ENCODE measurements at places on chromosomes 13 and 19. TPM values are rescaled to one million over a fixed set of nuclear protein-coding genes. Genes with fewer than 3 reads are reported as not detected.
A peak's percentile ranks its signal among the peaks of the same experiment; 100 is the strongest.

ONECUT3 gene
- not detected for polyA plus RNA-seq

SLC1A6 gene
- 10.1 TPM for polyA plus RNA-seq

CEACAM3 gene
- not detected for polyA plus RNA-seq

OR4F17 gene
- not detected for polyA plus RNA-seq

IGFLR1 gene
- 17.8 TPM for polyA plus RNA-seq

PNMA8B gene
- polyA plus RNA-seq: 0.80 TPM

RASGRP4 gene
- polyA plus RNA-seq: 1.5 TPM

DNA sequence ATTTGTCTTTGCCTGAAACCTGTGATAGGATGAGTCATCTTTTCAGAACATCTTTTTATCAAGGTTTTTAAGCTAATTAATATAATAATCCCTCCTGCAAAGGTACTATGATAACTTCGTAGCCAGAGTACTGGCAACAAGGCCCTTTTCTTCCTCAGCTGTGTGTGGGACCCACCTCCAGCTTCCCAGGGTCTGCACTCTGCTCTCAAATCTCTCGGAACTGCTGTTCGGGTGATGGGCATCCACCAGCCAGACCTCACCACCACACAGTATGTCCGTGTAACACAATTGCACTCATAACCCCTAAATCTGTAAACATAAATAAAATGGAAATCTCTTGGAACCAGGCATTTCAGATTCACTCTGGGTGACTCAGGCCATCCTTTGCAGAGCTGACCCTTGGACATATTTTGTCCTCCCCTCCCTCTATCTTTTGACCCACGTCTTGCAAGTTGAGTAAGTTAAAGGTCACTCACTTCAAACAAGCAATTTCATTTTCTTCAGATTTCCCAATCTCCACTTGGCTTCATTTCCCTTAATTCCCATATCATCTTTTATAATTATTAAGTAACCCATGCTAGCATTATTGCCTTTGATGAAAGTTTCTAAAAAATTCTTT, 29.5 kb downstream of the COL4A1 start:
- no peaks in the 10 kb centered on the region for H3K36me3 ChIP-seq
- H3K27ac ChIP-seq: no peak overlapping the region
- no peaks in the 10 kb centered on the region for H3K4me1 ChIP-seq

DNA sequence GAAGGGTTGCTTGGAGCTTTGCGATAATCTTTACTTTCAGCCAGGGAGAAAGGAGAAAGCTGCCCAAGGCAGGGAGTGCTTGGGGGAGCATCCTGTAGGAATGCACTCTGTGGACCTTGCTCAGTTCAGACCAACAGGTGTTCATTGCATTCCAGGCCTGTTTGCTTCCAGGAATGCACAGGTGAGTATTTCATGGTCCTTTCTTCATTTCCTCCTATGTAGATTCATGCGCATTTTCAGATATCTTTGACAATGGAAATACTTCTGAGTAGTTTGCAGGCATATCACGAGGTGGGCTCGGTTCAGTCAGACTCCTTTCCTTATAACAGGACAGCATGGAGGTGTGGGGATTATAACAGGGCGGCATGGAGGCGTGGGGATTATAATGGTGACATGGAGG, 254.8 kb downstream of the FGF9 start:
- H3K4me3 ChIP-seq: no peak overlapping the region
- DNase-seq: peak; percentile 83
- no peaks in the 10 kb centered on the region for H3K36me3 ChIP-seq

DNA sequence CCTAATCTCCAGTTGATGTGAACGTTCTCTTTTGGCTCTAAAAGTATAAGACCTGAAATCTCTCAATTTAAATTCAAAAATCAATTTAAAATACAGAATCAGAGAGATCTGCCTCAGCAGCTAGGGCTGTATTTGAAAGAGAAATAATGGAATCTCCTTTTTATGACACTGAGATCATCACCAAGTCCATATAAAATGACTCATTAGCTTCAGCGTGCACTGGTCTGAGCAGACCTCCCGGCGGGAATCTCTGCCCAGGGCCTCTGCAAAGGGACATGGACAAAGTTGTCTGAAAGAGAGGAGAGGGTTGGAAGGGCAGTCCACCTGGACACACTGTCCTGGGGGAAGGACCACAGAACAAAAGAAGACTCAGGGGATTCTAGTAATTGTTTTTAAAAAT, 855.6 kb downstream of the EFNB2 start:
- DNase-seq: no peak
- H3K27me3 ChIP-seq: no peaks in the 10 kb centered on the region
- H3K27ac ChIP-seq: no peak overlapping the region
- no peak overlapping the region for H3K4me3 ChIP-seq

DNA sequence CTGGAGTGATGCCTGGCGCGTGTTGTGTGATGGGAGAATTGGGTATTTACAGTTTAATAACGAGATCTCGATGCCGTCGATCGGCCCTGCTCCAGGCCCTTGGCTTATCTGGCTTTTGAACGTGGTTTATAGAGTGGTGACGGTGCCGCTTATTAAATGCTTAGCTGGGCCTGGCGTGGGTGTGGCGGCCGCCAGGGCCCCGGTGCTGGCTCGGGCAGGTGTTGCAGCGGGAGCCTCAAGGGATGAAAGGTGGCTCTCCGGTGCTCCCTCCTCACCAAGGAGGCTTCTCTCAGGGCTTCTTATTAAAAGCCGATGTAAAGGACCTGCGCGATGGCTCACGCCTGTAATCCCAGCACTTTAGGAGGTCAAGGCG, 173.8 kb downstream of the KDM4B start:
- H3K4me1 ChIP-seq: no peaks in the 10 kb centered on the region
- H3K4me3 ChIP-seq: no peak overlapping the region
- peaks cover 3% of the 10 kb centered on the region for H3K36me3 ChIP-seq
- H3K27ac ChIP-seq: no peak overlapping the region

DNA sequence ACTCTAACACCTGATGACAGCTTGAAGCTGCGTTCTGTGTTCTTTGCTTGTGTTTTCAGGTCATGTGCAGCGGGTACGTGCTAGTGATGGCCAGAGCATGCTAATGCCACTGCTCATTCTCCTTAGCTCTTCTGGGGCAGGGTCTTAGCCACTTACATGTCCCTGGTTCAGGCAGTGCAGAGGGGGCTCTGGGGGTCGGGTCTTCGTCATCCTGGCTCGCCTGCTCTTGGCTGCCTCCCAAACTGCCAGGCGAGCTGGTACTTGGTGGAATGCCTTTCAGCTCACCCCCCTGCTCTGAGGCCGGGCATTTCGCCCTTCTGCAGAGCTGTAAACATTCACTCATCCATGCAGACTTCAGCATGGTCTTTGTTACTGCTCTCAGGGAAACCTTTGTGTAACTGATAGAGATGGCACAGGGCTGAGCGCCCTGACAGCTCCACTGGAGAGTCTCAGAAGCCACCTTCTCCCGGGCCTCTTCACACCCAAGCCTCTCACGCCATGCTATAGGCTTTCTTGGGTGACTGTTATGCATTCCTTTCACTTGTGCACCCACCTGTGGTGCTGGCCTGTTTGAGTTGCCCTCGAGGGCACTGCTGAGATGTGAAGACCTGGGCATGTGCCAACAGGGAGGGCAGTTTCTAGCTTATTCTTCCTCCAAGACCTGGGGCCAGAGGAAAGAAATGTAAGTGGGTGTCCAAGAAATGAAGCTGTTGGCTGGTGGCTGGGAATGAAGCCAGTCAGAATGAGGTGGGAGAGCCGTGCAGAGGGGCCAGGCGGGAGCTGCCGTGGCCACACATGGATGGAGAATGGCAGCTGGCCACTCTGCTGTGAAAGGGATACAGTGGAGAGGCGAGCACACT, 24.4 kb downstream of the FAM124A start:
- H3K4me3 ChIP-seq: no peak overlapping the region
- DNase-seq: no peak
- peaks cover 64% of the 10 kb centered on the region for H3K4me1 ChIP-seq
- H3K27ac ChIP-seq: no peak overlapping the region

DNA sequence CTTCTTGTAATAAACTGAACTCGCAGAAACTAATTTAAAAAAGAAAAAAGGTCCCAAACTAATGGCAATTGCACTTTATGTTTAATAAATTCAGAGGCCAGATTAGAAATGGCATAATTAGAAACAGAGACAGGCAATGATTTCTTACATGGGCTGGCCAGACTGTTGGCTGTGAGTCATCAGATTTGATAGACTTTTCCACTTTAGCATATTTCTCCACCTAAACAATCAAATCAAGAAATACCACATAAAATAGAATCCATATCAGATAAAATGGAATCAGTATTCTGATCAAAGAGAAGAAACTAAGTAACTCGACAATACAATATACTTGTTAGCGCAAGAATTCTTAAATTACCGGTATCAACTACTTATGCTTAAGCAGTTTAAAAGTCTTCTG, 29.0 kb downstream of the EXOSC8 start:
- no peak overlapping the region for H3K27ac ChIP-seq
- H3K4me1 ChIP-seq: no peaks in the 10 kb centered on the region
- H3K4me3 ChIP-seq: no peak overlapping the region
- H3K27me3 ChIP-seq: no peaks in the 10 kb centered on the region
- peaks cover 64% of the 10 kb centered on the region for H3K36me3 ChIP-seq

DNA sequence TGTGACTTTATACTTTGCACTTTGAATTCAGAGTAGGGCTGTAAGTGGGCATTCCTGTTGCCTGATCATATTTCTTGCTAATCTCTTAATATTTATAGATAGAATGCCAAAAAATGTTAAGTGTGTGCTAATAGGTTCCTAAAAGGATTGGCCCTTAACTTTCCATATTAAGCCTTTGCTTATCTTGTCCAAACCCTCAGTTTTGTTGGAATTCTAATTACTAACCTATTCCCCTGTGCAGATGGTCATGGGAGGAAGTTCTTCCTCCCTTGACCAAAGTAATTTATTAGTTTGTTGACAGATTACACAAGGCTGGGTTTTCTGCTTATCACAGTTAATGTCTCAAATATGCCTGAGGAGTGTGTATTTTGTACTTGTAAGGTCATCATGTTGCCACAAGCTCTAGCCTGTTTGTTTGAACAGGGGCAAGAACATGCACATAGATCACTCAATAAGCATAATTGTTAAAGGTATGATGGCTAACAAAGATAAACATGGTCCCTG, 541.1 kb upstream of the SPRY2 start:
- peaks cover 36% of the 10 kb centered on the region for H3K27me3 ChIP-seq
- peaks cover 36% of the 10 kb centered on the region for H3K4me1 ChIP-seq
- no peak overlapping the region for H3K4me3 ChIP-seq
- no peak for DNase-seq
- H3K27ac ChIP-seq: no peak overlapping the region

- peaks cover 33% of the 10 kb centered on the region for H3K4me1 ChIP-seq
- no peaks in the 10 kb centered on the region for H3K36me3 ChIP-seq
- no peak for DNase-seq
- H3K4me3 ChIP-seq: no peak overlapping the region
These were observed 25.4 kb downstream of the SERP2 start for GRCh38 chr13:44399074-44399473.

- DNase-seq: peak; percentile 85
- peak within 1 kb of the TSS; percentile 90 for H3K4me3 ChIP-seq
- H3K27ac ChIP-seq: no peak within 1 kb of the TSS
These were observed at the start of gene CLDN10 for GRCh38 chr13:95552539-95553441. Gene CLDN10, plus strand, starts transcription at chr13:95552720. Its CDS starts 34 bp downstream, at chr13:95552754.

GRCh38 chr19:3058009-3058820, 4.1 kb downstream of the TLE5 start:
- DNase-seq: no peak
- H3K4me3 ChIP-seq: no peak overlapping the region
- H3K4me1 ChIP-seq: peaks cover 47% of the 10 kb centered on the region
- H3K27me3 ChIP-seq: no peaks in the 10 kb centered on the region
- H3K36me3 ChIP-seq: peaks cover 6% of the 10 kb centered on the region
- H3K27ac ChIP-seq: no peak overlapping the region

DNA sequence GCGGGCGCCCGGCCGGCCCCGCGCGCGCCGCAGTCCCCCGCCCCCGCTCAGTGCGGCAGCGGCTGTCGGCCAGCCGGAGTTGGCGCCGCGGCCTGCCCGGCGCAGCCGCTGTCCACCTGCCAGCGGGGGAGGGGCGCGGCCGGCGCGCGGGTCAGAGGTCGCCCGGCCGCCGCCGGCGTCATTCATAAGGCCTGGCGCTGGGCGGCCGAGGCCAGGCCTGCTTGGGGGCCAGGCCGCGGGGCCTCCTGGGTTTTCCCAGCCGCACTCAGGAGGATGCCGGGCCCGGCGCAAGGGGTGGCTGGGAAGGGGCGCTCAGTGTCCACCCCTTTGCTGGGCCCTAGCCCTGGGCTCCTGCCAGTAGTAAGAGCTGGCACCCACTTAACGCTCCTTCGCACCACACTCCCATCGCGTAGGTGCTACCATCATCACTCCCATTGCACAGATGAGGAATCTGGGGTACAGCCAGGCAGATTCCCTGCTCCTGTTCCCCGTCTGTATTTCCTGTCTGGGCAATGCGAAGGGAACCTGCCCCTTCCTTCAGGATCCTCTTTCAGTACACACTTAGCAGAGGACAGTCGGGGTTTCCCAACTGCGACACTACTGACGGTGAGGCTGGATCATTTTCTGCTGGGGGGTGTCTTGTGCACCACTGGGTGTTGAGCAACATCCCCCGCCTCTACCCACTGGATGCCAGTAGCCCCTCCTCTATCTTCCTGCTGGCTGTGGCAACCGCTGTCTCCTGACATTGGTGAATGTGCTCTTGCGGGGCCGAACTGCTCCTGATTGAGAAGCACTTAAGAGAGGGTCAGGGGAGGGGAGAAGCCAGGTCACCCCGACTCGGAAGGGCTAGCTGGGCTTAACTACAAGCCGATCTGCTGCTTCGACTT, 846 bp upstream of the PRKACA start:
- H3K4me3 ChIP-seq: peak overlapping the region; percentile 71
- no peaks in the 10 kb centered on the region for H3K27me3 ChIP-seq
- H3K27ac ChIP-seq: peak overlapping the region; percentile 88

- no peak overlapping the region for H3K4me3 ChIP-seq
- peak; percentile 92 for DNase-seq
- H3K36me3 ChIP-seq: no peaks in the 10 kb centered on the region
- peaks cover 10% of the 10 kb centered on the region for H3K27me3 ChIP-seq
- H3K27ac ChIP-seq: no peak overlapping the region
- H3K4me1 ChIP-seq: peaks cover 6% of the 10 kb centered on the region
These were observed 8.0 kb downstream of the CCDC194 start for GRCh38 chr19:17385878-17386611.

- no peaks in the 10 kb centered on the region for H3K4me1 ChIP-seq
- no peaks in the 10 kb centered on the region for H3K36me3 ChIP-seq
- peak overlapping the region; percentile 57 for H3K4me3 ChIP-seq
These were observed 965 bp downstream of the TTC9B start for GRCh38 chr19:40217027-40217810.

DNA sequence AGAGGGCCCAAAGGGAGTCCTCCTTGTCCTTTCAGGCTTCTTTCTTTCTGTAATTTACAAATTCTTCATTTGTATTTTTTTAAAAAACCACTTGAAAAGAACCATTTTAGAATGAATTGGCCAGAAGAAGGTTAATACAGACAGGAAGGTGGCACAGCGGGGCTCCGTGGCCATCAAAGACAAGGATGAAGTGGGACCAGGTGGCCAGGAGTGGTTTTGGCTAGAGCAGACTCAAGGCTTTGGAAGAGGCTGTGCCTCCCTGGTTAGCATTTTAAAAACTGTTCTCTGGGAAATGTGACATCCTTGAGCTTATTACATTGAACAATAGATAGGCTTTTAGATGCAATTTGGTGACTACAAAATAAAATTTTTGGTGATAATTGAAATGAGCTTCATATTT, 48.4 kb downstream of the ATP8A2 start:
- peak; percentile 55 for DNase-seq
- no peak overlapping the region for H3K27ac ChIP-seq
- no peak overlapping the region for H3K4me3 ChIP-seq
- no peaks in the 10 kb centered on the region for H3K36me3 ChIP-seq
- no peaks in the 10 kb centered on the region for H3K27me3 ChIP-seq

All from GM23338 (cell line).